ENCODE measurements at places on chromosomes 5 and 9.

DNA sequence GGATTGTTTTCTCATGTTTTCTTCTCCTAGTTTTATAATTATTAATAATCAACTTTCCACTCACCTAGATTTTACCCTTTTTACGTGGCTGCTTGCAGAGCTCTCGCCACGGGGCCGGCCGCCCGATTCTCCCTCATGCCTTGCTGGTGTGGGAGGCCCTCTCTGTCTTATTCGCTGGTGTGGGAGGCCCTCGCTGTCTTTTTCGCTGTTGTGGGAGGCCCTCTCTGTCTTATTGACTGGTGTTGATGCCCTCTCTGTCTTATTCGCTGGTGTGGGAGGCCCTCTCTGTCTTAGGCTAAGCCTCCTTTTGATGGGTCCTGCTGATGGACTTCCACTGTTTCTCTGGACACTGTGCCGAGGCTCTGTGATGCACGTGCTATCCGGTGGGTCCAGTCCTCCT lies 161.3 kb upstream of the IRX2 start:
- DNase-seq = no peak

DNA sequence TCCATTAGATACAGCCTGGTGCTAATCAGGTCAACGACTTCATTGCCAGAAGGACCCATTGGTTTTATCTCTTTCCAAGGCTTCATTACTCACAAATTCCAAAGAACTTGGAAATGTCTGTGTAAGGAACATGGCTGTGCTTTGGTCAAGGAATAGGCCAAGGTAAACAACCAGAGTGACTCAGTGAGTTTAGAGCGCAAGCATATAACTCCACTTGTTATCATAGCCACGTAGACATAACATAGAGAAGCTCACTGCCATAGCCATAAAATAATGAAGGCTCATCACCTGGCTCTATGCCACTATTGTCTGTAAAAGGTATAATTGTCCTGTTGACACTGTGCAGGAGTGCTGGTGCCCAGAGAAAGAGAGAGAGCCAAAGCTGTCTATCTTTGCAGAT lies 139.3 kb upstream of the PLCXD3 start:
- no peak for DNase-seq

DNA sequence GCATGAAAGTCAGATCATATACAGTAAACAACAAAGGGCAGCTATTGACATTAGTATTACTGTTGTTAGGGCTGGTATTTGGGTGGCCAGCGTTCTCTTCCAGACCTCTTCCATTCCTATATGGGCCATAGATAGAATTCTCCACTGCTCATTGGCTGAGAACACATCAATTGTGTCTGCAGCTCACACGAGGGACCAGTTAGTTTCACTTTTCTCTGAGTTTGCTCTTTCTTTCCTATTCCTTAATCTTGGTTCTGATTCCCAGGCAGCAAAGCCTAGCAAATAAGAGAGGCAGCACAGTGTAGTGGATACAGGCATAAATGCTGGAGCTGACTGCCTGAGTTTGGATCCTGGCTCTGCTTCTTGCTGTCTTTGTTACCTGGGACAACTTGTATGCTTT lies 476.4 kb downstream of the SPOCK1 start:
- DNase-seq = no peak

DNA sequence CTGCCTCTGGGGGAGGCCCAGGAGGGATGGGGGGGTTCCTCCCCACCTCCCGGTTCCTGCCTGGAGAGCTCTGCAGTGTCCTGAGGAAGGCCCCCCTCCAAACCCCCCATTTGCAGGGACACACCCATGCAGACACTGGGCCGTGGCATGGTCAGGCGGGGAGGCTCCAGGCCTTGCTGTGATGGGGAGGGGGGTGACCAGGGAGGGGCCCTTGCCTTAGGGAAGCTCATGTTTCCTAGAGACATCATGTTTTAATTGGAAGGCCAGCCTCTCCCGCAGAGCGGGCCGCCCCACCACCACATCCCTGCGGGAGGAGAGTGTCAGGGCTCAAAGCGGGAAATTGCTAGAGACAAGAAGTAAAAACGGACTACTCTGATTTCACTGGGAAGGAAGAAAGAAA lies 12.0 kb downstream of the PRRX2 start:
- no peak for DNase-seq

GRCh38 chr9:89923174-89923573 lies 318.4 kb downstream of the GADD45G start:
- DNase-seq = no peak

DNA sequence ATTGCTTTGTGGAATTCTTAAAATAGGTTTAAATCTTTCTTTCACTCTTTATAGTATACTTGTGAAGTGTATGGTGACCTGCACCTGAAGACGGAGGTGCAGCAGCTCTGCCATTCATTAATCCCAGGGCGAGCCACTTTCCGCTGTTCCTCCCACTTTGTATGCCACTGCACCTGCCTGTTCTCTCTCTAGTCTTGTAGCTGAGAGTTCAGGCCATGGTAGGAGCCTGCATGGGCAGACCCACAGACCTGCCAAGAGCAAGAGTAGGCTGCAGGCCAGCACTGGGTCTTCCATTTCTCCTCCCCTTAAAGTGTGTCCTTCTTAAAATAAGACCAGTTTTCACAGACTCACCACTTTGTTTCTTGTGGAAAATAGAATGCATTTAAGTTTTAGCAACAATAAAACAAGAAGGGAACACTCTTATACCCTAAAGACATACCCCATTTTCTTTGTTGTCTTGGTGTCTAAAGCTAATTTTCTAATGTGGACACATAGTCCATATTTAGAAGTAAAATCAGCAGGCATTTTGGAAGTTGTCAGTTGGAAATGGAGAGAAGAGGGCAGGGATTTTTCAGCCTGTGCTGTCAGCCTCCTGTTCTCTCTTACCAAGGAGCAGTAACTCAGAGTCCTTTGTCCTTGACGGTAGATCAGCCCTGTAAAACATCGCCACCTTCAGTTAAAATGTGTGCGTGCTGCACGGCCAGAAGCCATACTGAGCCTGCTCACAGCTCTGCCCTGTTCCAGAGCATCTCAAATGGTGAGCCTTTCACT lies 103.2 kb downstream of the SNCAIP start:
- DNase-seq = no peak

GRCh38 chr5:147452165-147452811 lies 57.6 kb downstream of the DPYSL3 start:
- no peak for DNase-seq

DNA sequence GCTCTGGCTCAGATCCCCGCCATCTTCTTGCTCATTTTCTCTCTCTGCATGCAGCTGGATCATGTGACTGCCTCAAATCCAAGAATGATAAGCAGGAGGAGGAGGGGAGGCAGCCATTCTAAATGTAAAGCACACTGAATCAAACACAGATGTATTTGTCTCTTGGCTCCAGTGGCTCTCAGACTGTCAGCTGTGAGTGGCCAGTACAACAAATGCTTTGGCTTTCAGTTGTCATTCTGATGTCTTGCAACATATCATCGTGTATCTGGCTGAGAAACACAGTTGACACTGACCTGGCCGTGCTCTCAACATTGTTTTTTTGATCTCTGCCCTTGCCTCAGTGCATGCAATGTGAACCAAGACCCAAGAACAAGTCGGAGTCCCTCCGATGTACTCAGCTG lies 233.1 kb downstream of the ADAMTSL1 start:
- no peak for DNase-seq

GRCh38 chr5:92371171-92371888 lies 988.2 kb upstream of the ARRDC3 start:
- DNase-seq = no peak

- peak; percentile 33 for DNase-seq
These were observed 22.2 kb upstream of the GLDC start for GRCh38 chr9:6667633-6668280.

- DNase-seq = no peak
These were observed 236.8 kb downstream of the SLIT3 start for GRCh38 chr5:169064093-169064492.

- no peak for DNase-seq
These were observed 72.5 kb upstream of the RASA1 start for GRCh38 chr5:87195104-87195591.

GRCh38 chr9:104412238-104412637 lies 91.8 kb upstream of the OR13F1 start:
- no peak for DNase-seq

- no peak for DNase-seq
These were observed 51.5 kb upstream of the MELK start for GRCh38 chr9:36521148-36521547.

DNA sequence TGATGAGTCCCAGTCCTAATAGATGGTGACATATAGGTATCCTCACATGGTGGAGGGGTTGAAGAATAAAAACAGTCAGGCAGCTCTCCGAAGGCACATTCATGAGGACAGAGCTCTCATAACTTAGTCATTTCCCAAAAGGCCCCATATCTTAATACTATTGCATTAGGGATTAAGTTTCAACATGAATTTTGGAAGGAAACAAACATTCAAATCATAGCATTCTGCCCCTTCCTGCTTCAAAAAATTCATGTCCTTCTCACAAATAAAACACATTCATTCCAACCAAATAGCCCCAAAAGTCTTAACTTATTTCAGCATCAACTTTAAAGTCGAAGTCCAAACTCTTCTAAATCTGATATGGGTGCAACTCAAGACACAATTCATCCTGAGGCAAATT lies 277.2 kb upstream of the NR4A3 start:
- DNase-seq = no peak
